MCF 10A (cell line): ENCODE measurements at places on chromosomes 16 and 17.

DNA sequence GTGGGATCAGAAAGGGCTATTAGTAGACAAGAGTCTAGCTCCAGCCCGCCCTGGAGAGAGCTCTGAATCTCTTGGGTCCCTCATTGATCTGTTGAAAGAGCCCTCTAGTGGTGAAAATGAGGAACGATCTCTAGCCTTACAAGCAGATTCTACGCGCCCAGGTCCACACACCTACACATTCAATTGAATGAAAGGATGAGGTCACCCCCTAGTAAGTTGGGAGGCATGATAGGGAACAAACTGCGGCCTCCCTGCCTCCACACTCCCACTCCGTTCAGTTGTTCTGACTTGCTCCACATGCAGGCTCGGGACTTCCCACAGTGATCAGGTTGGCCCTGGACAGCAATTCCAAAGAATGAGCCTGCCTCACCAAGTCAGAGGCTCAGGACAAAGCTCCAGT lies 2.9 kb upstream of the CACNG3 start:
- DNase-seq = peak; percentile 60

DNA sequence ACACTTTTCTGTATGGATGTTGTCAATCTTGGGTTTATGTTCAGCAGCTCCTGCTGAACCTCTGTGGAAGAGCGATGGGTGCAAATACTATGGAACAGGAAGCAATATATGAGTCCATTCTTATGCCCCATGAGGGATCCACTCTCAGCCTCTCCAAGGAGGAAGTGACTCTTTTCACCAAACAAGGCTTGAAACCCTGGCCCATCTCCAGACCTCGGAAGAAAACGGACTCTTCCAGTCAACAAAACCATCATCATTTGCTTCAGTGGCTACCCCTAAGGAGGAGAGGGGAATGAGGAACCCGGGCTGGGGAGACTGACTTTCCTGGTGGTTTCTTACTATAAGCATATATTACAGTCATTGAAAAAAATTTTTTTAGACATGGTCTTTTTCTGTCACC lies 206.2 kb downstream of the AXIN2 start:
- DNase-seq = no peak

- no peak for DNase-seq
These were observed 1.7 kb upstream of the PRR35 start for GRCh38 chr16:558298-559020.

GRCh38 chr17:69882281-69882680 lies 192.7 kb upstream of the KCNJ16 start:
- DNase-seq = no peak

DNA sequence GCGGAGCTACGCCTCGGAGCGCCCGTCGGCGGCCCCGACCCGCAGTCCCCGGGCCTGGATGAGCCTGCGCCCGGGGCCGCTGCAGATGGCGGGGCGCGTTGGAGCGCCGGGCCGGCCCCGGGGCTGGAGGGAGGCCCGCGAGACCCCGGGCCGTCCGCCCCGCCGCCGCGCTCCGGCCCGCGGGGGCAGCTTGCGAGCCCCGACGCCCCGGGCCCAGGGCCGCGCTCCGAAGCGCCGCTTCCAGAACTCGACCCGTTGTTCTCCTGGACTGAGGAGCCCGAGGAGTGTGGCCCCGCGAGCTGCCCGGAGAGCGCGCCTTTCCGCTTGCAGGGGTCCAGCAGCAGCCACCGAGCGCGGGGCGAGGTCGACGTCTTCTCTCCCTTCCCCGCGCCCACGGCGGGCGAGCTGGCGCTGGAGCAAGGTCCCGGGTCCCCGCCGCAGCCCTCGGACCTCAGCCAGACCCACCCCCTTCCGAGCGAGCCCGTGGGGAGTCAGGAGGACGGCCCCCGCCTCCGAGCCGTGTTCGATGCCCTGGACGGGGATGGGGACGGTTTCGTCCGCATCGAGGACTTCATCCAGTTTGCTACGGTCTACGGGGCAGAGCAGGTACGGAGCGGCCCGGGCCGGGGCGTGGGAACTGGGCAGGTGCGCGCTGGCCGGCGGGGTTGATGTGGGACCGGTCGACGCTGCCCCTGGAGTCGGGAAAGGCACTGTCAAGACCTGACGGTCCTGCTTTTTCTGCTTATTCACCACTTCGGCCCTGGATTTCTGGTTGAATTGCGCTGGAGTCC lies 861 bp downstream of the RAB11FIP3 start:
- DNase-seq = peak; percentile 14

DNA sequence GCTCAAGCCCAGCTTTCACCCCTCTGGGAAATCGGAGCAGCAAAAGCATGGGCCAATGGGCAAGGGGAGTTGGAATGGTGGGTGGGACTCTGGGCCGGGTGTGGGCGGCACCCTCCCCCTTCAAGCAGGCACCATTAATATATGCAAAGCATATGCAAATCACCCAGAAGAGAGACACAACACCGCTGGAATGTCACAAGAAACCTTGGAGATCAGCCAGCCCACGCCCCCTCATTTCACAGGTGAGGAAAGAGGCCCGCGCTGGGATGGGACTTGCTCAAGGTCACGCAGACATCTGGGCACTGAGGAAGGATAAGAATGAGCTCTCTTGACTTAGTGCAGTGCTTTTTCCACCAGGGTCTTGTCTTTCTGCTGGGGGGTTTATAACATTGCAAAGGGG lies 4.8 kb downstream of the SRCIN1 start:
- peak; percentile 39 for DNase-seq

DNA sequence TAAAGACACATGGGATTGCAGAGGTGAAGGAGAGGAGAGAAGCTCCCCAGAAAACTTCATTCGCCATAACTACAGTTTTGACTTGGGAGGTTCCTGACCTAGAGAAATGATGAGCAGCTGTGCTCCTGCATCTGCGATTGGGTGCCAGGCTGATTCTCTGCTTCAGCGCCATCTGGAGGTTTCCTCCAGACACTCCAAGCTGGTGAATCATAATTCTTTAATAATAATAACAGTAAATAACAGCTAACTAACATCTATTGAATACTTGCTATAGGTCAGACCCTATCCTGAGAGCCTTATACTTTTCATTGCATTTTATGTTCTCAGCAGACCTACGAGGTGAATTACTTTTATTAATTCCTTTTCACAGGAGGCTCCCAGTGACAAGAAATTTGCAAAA lies 575.8 kb downstream of the TOX3 start:
- DNase-seq = peak; percentile 54

DNA sequence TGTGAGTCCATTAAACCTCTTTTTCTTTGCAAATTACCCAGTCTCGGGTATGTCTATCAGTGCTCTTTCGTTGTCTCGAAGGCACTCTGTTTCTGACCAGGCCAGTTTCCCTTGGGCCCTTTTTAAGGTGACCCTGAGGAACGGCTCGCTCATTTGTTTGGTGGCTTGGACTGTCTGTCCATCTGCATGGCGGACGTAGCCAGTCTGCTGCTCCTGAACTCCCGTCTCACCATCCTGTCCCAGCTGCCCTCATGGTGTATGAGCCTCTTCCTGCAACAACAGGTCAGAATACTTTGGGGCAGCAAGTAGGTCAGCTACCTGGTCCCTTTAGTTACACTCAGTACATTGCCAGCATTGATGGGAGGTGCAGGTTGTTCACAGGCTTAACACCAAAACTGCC lies 19.0 kb downstream of the DRC7 start:
- DNase-seq = no peak

GRCh38 chr16:67241008-67241900 lies 6.0 kb downstream of the FHOD1 start:
- DNase-seq = peak; percentile 79

GRCh38 chr17:82204831-82205719 lies 7.6 kb downstream of the CCDC57 start:
- peak; percentile 88 for DNase-seq

GRCh38 chr17:10050597-10051101 lies 145.6 kb upstream of the RCVRN start:
- DNase-seq = no peak

DNA sequence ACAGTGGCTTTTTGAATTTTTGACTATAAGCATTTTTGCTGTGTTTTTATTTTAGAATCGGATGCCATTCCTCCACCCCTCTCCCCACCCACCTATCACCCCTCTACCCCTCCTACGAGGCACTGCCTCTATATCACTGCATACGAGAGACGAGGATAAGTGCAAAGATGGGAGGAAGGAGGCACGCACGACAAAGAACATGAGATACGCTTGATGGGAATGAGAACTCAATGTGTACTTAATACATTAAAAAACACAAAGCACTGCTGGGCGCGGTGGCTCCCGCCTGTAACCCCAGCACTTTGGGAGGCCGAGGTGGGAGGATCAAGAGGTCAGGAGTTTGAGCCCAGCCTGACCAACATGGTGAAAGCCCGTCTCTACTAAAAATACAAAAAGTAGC lies 8.8 kb upstream of the USP43 start:
- DNase-seq = no peak

DNA sequence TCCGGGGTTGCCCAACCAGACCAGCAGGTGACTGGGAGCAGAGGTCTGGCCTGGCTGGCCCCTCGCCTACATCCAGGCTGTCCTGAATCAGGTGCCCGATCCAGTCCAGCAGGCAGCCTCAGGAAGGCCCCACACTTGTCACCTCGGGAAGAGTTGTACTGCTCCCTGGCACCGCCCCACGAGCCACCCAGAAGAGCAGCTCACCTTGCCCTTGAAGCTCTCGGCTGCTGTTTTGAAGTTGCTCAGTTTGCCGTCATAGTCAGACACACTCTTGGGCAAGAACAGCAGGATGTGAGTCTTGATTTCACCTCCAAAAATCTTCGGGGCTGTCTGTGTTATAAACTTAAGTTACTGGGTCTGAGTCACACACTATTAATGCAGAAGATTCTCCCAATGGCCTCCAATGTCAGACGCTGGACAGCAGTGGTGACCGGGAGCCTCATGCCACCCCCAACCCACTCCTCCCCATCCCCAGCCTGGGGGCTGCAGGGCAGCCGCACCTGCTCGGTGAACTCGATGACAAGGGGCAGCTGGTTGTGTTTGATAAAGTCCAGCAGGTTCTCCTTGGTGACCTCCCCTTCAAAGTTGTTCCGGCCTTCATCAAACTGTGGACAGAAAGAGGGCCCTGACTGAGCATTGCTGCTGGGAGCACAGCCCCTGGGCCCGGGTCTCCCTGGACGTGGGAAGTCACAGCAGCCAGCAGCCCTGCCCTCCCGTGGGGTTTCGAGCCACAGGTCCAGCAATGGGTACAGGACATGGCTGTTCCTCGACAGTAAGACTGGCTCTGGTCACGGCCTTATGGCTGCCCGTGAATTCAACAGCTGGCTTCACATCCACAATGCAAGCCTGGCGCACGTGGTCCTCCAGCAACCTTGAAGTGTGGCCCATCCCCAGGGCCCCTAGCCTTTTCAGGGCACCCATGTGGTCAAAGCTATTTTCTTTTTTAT lies 12.2 kb upstream of the PPP1R27 start:
- no peak for DNase-seq
